ENCODE measurements at places on chromosomes 16 and 17.

DNA sequence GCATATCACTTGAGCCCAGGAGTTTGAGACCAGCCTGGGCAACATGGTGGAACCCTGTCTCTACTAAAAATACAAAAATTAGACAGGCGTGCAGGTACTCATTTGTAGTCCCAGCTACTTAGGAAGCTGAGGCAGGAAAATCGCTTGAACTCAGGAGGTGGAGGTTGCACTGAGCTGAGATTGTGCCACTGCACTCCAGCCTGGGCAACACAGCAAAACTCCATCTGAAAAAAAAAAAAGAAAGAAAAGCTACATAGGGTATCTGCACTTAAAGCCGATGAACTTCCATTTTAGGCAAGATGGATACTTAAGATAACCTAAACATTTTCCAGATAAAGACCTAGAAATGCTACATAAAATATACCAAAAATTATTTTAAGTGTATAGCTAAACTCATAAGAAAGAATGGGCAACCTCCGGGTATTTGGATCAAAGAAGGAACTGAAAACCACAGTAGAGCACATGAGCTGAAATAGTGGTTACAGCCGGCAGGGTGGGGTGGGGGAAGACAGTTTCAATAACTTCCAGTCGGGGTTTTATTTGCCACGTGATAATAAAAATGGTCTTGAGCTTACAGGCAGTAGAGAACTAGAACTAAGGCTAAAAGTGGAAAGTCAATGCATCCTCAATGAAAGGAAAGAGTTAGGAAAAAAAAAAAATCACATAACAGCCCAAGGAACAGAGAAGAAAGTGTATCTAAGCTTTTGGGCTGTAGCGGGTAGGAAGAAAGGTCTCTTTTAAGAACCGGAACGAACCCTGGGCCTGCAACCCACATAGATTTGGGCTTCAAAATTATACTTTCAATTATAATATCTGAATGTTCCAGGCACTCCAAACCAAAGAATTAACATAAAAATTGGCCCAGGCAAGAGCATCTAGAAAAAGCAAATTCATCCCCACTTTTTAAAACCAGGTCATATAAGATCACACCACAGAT is 53.1 kb downstream of the CFDP1 start:
- no peak for DNase-seq

DNA sequence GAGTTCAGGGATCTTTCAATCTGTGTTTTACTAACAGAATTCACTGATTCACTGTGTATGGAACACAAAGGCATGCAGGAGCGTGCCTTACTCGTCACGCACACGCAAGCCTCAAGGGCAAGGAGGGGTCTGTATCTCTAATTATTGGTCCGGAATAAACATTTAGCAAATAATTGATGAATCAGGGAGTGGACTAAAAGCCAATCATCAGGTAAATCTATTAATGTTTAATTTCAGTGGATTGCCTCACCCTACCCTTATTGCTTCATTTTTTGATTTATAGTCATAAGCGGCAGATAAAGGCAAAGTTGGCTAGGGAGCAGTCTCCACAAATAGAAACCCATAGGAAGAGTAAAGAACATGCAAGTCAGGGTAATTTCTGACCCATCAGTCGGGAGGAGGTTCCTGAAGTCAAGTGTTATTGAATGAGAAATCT is 7.4 kb upstream of the HSD17B2 start:
- no peak for DNase-seq

GRCh38 chr17:57622683-57623433 is 122.2 kb downstream of the CCDC182 start:
- peak; percentile 87 for DNase-seq

DNA sequence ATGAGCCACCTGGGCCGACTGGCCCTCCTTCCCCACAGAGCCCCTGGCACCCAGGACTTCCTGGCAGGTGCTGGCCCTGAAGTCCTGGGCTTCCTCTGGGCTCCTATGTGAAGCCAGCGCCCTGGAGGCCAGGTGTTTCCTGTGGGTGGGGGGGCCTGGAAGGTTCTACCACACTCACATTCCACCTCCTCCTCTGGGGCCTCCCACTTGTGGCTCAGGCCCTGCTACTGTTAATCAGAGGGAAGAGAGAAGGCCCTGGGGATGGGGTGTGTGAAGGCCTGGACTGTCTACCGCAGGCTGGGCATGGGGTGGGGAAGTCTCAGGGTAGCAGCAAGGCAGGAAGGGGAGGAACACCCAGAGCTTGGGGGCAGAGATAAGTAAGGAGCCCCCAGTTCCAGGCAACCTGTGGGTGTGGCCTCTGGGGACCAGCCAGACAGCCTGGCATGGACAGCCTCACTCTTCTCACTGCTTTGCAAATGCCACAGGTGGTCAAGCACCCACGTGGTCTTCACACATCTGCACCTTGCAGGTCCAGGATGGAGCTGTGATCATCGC is 111.9 kb upstream of the TNRC6C start:
- DNase-seq, result no peak

GRCh38 chr16:79864032-79864780 is 263.7 kb upstream of the MAF start:
- no peak for DNase-seq

- DNase-seq, result no peak
Observed at GRCh38 chr16:49560004-49560830, 186.6 kb downstream of the C16orf78 start.

DNA sequence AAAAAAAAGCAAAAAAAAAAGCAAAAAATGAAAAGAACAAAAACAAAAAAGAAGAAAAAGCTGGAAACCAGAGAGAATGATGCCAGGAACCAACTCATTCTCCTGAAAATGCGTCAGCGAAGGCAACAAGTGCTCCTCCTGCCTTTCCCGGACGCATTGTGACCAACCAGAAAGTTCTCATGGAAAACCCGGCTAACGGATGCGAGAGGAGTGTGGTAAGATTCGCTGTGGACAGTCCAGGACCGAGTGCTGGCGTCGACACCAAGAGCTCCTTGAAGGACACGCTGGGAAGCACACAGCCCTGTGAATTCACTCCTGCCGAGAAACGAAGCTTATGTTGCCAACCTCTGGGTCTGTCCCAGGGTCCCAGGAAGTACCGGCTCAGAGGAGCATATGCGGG is 43.4 kb downstream of the METRNL start:
- DNase-seq, result no peak

GRCh38 chr17:6456321-6456720 is 12.1 kb downstream of the PIMREG start:
- DNase-seq, result no peak

GRCh38 chr16:22321340-22322001 is 24.3 kb downstream of the POLR3E start:
- peak; percentile 61 for DNase-seq

DNA sequence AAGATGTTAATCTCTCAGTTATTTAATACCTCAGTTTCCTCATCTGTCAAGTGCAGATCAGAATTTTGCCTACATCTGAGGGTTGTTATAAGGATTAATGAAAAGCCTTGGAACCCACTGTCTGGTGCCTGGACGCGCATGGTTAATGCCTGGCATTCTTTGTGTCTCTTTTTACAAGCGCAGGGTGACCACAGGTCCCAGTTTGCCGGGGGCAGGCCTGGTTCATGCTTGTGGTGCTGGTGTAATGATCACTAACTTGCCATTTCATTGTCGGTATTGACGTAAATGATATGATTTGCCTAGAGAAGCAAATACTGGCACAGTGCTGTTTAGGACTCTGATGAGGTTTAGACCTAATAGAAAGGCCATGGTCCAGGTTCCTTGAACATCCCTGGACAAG is 23.1 kb downstream of the MRC2 start:
- DNase-seq, result no peak

DNA sequence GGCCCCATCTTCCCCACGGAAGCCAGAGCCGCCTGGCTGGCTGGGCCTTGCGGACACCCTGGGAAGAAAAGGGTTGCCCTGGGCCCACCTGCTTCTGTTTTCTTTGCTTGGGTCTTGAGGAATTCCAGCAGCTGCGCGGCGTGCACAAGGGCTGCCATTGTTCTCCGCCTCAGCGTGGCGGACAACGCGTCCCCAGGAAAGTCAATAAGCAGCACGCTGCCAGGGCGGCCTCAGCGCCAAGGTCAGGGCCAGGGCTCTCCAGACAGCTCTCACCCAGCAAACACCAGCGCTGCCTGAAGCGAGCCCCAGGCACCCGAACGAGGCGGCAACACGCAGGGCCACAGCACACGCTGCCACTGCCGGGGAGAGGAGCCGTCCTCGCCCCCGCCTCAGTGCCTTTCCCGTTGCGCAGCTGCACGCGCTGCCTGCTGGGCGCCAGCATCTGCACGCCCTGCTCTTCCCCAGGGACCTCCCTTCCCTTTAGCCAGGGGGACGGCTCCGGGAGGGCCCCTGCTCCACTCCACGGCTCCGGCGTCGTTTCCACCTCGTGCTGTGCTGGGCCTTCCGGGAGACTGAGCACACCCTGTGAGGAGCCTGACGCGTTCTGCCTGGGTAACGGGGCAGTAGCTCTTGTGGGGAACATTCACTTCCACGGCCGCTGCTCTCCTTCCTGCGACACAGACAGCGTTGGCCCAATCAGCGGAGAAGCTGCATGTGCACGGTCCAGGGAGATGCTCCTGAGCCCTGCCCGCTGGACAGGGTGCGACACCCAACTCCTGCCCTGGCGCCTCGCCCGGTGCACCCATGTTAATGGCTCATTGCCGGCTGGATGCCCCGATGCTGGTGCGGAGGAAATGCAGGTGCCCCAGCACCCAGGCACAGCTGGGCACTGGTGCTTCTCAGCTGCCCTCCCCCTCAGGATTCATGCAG is 57.8 kb downstream of the LMF1 start:
- DNase-seq, result no peak

GRCh38 chr17:1577182-1577581 is 14.6 kb upstream of the PITPNA start:
- DNase-seq, result peak; percentile 95

DNA sequence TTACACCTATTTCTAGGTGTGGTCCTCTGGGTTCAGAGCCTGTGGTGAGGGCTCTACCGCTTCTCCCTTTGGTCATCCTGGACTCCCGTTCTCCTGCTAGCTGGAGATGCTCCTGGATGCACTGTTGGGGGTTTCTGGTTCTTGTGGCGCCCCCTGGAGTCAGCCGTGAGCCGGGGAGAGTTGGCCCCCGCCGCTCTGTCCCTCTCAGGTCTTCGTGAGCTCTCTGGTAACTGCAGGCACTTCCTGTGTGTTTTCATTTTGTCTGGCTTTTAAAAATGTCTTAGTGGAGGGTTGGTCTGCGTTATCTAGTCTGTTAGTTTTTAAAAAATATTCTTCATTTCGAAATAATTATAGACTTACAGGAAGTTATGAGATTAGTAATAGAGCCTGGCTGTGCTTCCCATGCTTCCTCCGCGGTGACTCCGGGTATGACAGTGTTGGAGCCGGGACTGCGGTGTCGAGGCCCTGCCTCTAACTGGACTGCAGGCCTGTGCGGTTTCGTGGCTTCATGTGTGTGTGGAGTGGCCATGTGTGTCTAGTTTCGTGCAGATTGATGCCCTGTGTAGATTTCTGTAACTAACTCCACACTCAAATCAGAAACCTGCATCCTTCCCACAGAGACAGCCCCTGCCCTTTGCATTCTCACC is 78.0 kb upstream of the ZNF750 start:
- peak; percentile 6 for DNase-seq

GRCh38 chr16:30173054-30173453 is 10.3 kb upstream of the CORO1A start:
- no peak for DNase-seq
